ENCODE measurements at places on chromosomes 7 and 10.

DNA sequence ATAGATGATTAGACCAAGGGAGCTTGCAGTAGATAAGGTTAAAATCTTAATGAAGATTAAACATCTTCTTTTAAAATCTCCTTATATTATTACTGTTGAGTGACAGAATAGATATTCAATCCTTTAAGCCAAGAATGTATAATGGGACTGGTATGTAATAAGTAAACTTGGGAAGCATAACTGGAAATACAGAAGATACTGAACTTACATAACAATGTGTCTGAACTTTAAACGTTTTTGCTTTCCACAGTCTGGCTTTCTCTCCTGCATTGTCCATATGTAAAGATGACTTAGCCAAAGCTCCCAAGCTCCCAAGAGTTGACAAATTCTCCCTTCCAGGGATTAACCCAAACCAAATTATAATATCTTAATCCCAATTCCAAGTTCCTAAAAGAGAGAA lies 129.8 kb downstream of the KCND2 start:
- no peak for DNase-seq

DNA sequence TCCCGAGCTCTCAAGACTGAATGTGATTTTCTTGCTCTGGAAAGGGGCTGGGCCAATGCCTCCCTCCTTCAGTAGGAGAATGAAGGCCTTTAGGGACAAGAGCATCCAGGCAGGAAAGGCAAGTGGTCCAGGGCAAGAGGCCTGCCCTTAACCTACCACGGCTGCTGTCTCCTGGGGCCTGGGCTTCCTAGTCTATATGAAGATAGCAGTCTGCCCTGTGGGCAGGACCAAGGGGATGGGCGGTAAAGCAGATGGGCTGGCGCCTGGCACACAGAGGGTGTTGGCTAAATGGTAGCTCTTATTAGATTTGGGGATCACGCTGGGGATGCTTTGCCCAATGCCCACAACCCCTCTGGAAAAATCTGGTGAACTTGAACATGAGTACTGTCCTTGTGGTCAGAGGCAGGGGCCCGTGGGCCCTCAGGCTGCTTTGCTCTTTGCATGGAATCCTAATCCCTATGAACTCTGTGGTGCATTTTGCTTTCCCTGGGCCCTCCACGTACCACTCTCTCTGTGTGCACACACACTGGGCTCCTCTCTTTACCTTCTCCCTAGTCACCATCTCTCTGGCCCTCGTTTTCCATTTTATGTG lies 20.3 kb downstream of the CHAT start:
- peak; percentile 66 for DNase-seq

GRCh38 chr10:49351669-49352068 lies 44.2 kb downstream of the DRGX start:
- DNase-seq, result peak; percentile 46

DNA sequence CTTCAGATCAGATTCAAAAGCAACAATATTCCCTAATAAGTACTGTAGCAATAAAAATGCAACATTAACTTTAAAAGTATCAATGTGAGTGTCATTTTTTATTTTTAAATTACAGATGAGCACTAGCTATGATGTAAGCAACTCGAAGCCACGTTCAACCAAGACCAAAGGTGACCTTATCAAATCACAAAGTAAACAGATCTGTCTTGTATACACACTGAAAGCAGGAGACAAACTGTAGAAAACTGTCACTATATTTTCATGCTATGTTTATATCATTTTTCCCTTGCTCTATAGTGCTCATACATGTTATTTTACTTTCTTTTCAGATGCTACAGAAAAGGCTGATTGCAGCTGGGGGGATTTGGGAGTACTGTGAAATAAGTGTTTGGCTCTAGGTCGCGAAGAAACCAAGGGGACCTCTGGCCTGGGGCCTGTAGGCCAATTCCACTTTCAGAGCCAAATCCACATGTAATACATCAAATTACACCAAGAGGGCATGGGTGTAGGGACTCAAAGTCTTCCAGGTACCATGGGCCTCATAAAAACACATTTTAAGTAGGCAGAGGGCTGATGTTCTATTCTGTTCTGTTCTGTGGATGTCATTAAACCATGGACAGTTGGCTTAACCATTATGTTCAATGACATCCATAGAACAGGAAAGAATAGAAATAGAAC lies 245.2 kb downstream of the SFMBT2 start:
- no peak for DNase-seq

- no peak for DNase-seq
These were observed 57.7 kb upstream of the RHOBTB1 start for GRCh38 chr10:61001731-61002122.

GRCh38 chr7:75915416-75916156 lies 631 bp downstream of the POR start:
- DNase-seq, result no peak

DNA sequence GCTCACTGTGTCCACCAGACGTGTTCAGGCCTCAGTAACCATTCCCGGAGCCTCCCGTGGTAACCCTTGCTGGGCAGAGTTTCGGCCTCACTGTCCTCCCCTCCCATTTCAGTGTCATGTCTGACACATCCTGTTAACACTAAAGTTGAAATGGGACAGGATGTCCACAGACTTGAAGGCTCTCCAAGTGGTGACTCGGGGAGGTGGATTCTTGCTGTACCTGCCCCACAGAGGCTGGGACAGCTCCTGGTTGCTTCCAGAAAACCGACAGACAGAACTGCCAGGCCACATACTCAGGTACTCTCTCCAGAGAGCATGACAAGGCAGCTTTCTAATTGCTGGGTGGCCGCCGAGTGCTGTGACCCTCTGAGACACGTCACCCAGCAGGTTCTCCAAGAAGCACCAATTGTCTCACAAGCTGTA lies 17.9 kb upstream of the CYTH3 start:
- DNase-seq, result no peak

DNA sequence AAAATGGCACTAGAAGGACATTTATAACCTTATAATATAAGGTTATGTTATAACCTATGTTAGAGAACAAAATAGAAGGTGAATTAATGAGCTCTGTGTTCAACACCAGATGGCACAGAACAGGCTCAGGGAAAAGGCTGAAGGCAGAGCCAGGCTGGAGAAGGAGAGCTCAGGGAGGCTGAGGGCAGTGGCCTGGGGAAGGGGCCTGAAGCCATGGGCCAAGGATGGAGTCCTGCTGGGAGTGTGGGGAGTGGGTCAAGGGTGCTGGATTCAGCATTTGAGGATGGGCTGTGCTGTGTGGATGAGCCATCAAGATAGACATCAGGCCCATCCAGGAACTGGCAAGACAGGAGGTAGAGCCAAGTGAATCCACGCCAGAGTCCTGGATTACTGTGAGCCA lies 218.8 kb downstream of the ZNF248 start:
- no peak for DNase-seq

DNA sequence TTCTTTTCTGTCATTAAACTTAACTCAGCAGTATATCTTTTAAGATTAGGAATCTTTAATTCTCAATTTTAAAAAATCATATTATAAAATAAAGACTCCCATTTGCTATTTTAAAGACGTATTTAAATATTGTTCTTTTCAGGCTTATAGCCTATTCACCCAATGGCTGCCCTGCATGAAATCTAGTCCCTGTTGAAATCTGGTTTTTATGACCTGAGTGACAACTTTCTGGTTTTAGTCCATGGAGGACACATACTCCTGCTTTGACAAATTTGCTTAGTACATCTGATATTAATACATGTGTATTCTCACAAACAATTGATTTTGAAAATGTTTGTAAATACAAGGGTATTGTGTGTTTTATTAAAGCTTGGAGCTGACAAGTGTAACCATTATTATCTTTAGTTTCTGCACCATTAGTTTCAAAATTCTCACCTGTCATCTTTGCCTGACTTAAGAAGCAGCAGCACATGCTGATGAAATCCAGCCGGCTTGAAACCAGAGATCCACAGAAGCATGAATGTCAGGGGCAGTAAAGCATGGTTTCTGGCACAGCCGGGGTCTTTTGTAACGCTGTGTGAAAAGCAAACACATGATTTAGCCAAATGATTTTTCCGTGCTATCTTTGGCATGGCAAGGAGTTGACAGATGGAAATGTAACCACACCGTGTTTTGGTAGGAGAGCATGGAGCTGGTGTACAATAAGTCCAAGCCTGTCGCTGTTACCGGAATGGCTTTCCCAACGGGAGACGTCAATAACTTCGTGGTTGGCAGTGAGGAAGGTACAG lies 262.8 kb downstream of the DYNC1I1 start:
- no peak for DNase-seq

DNA sequence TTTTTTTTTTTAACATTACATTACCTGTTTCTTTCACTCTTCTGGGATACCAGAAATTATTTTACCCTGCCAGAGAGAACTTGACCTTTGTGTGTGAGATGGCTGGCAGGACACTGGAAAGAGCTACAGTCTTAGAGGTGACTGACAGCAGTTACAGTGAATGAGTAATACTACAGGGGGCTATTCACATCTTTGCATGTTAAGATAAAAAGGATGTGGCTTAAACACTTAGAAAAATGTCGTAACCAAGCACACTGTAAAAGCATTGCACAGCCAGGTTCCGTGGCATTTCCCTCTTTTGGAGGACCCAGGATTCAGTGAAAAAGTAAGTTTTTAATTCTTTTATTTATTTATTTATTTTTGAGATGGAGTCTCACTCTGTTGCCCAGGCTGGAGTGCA lies 18.8 kb upstream of the TBC1D12 start:
- DNase-seq, result no peak

DNA sequence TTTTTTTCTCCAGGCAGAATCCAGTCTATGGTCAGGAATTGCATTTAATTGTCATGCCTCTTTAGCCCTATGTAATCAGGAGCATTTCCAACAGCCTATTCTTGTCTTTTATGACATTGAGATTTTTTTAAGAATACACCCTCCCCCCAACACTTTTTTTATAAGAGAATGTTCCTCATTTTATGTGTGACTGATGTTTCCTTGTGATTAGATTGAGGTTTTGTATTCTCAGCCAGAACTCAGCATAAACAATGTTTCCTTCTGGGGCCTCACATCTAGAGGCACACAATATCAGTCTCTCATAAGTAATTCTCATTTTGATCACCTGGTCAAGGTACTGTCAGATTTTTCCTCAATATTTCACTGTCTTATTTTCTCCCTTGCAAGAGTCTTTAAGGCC lies 193.4 kb upstream of the PDE1C start:
- no peak for DNase-seq
